Right renal pelvis (tissue), 4 donors: ENCODE measurements at places on chromosomes 12 and 14. TPM values are rescaled to one million over a fixed set of nuclear protein-coding genes. Genes with fewer than 3 reads are reported as not detected.
A peak's percentile ranks its signal among the peaks of the same experiment; 100 is the strongest.

The CCDC197 gene
- polyA plus RNA-seq, result not detected

The CPNE6 gene
- polyA plus RNA-seq, result 0.03 TPM

DNA sequence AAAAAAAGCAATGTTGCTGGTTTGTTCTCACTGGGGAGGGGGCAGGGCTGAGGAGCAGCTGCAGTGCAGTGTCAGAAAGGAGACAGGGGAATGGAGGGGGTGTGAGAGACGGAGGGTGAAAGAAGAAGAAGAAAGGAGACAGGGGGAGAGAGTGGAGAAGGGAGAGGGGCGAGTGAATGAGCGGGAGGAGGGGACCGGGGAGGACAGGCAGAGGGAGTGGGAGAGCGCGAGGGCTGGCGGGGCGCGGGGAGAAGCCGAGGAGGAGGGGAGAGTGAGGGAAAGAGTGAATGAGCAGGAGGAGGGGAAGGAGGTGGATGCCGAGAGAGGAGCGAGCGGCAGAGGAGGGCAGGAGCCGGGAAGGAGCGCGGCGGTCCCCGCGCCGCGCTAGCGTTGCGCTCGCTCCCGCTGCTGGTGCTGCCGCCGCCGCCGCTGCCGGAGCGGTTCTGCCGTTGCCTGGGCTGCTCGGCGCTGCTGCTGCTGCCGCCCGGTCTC, at the start of gene NOVA1:
TSS of gene NOVA1 (minus strand) at position 445 of the 492 bp plus-strand sequence. CDS start 597 bp downstream, outside the sequence.
- DNase-seq, result peak; percentile 53

DNA sequence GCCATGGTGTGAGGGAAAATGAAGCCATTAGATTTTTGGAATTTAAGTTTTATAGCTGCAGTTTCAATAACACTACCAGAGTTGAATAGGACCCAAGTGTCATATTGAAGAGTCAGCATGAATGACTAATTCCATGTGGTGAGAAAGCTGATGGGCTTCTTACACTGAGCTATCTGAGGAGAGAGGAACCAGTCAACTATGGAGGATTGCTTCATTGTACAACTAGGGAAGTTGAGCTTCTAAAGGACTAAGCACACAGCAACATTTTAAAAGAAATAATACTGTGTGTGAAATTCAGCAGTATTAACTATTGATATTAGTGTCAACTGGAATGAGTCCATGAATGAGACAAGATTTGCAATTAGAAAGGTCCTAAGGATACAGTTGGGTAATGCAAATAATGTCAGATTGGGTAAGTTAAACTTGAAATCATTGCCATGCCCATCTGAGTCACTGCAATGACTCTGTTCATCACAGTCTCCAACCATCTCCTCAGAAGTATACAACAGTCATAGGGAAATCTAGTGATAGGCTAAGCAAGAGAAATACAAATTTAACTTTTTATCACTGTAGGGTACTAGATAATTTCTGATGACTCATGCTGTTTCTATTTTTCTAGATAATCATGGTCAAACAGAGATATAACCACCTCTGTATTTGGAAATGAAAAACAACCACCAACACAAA, 394.2 kb downstream of the FSCB start:
- DNase-seq, result no peak

DNA sequence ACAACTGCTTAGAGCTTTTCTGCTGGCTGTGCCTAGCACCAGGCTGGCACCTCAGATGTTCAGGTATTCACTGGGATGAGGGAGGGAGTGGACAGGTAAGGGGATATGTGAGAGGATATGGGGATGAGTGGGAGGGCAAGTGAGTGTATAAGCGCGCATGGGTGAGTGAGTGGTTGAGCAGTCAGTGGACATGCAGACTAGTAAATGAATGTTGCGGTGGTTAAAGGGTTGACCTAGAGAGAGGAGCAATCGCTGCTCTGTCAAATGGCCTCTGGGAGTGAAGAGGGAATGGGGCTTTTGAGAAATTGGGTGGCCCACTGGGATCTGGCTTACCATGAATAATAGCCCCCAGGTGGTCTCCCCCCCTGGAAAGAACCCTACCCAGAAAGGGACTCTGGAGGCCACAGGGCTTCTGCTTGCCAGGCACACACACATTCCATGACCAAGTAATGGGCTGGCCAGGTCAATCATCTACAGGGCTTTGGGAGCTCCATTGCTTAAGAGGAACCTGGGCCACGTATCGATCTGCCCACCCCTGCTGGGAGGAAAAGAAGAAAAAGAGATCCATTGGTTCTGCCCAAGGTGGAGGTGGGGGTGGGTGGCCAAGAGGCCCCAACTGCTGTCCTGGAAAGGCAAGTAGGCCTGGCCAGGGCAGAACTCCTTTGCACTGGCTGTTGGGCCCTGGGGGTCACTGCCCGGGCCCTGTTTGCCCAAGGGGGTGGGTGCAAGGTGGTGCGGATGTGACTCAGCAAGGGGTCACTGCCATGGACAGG, 30.8 kb upstream of the ZFP36L1 start:
- no peak for DNase-seq

The ZFHX2 gene
- 6.7 TPM for polyA plus RNA-seq

The PTHLH gene
- polyA plus RNA-seq, result 0.91 TPM

The C14orf119 gene
- polyA plus RNA-seq, result 84.8 TPM

- DNase-seq, result no peak
Measured at GRCh38 chr12:66899588-66899987, 220.7 kb upstream of the GRIP1 start.

The IGF1 gene
- polyA plus RNA-seq, result 6.4 TPM

- no peak for DNase-seq
Measured at GRCh38 chr14:73459959-73460358, 1.6 kb upstream of the NUMB start.

DNA sequence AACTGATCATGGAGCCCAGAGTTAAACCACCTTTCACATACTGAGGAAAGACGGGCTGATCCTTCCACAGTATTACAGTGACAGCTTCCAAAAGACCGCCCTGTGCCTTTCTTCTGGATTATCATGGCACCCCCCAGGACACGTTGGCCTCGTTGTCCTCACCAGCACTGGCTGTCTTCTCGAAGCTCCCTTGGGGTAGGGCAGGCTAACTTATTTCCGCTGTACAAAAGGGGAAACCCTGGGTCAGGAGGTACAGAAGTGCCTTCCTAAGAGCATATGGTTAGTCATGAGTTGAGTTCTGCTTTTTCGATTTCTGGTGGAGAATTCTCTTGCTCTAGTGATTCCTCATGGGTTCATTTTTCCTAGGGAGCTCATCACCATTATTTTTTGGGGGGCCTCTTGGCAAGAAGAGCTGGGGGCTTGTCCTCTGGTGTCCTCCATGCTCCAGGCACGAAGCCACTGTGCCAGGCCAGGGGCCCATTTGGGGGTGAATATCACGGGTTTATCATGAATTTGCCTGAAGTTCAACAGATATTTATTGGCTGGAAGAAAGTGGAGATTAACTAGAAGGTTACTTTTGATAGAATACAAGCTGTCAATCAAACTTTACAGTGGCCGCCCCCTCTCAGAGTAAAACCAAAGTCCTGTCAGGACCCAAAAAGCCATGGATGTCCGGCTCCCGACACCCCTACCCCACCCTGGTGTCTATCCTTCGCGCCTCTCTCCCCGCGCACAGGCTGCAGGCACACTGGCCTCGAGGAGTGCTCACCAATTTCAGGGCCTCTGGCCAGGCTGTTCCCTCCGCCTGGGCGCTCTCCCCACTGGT, 8.8 kb upstream of the TRAF3 start:
- DNase-seq, result no peak

GRCh38 chr14:23252420-23253333, 14.9 kb downstream of the RNF212B start:
- no peak for DNase-seq

- no peak for DNase-seq
Measured at GRCh38 chr14:102854091-102854703, 68.3 kb upstream of the AMN start.

The C1R gene
- 43.6 TPM for polyA plus RNA-seq

- DNase-seq, result peak; percentile 48
Measured at GRCh38 chr12:80033448-80033847, 65.9 kb upstream of the OTOGL start.

DNA sequence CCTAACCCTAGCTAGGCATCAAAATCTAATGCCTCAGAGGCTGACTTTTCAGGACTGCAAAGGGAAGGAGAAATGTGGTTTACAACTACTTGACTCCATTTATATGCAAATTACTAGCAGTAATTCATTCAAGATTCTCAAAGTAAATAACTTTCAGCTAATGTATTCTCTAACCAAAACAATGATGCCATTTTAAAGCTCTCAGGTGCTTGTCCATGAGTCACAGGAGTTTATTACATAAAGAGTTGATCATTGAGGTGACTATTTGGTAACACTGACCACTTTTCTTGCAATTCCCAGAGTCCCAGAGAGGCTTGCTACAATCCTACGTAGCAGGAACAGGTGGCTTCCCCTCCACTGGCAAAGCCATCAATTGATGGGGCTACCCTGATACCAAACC, 109.0 kb upstream of the SLC35F4 start:
- no peak for DNase-seq

The CD163 gene
- polyA plus RNA-seq, result 7.9 TPM

DNA sequence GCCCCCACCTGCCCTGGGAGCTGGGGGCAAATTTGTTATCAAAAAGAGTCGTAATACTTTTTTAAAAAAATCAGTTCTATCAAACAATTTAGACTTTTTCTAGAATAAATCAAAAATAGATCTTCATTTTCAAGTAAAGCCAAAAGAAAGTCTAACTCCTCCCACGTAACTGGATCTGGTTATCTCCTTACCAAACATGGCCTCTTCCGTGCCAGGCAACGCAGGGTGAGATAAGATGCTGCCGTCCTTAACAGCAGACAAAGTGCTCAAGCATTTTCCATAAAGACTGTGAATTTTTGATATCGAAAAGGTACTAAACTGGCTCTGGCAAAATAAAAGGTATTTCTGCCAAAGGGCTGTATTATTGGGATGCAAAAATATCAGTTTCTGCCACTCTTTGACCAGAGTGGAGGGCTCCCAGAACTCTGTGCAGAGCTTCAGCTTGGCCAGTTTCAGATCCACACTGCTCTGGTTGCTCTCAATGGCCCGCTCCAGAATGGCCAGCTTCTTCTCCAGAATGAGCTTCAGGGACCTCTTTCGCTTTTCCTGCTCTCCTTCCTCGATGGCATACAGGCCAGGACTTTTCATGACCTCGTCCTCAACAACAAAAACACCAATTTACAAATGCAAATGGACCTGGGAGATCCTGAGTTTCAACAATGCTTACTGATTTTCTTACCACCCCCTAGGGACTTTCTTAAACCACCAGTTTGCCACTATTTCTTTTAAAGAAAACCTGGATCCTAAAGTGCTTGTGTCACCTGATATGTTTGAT, 29.0 kb downstream of the NRDE2 start:
- no peak for DNase-seq

The CD163L1 gene
- polyA plus RNA-seq, result 3.7 TPM

The VWF gene
- polyA plus RNA-seq, result 14.3 TPM

- peak; percentile 59 for DNase-seq
Measured at GRCh38 chr12:132597333-132598316, 12.8 kb downstream of the LRCOL1 start.

GRCh38 chr14:100393906-100394732, 71.0 kb downstream of the SLC25A47 start:
- DNase-seq, result no peak

DNA sequence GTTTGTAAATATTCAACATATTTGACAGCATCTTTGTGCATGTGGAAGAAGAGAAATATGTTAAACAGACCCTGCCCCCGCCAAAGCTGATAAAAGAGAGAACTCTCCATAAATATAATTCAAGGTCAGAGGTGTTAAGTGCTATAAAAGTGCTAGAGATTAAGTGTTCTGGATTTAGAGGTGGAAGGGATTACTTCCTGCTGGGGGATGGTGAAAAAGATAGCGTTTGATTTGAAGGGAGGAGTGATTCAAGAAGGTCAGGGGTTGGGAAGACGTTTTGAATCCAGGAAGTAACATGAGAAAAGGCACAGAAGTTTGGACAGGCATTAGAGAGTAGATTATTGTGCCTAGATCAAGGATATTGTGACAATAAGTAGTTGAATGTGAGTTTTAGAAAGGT, 30.2 kb downstream of the RIC8B start:
- no peak for DNase-seq
